ENCODE measurements at places on chromosomes 6 and 20. TPM values are rescaled to one million over a fixed set of nuclear protein-coding genes. Genes with fewer than 3 reads are reported as not detected.

GRCh38 chr20:32501709-32502108 lies 83.4 kb downstream of the NOL4L start:
- DNase-seq = no peak

Gene DEFB124
- not detected for total RNA-seq

- DNase-seq = no peak
Observed at GRCh38 chr6:118495485-118496280, 52.4 kb upstream of the PLN start.

DNA sequence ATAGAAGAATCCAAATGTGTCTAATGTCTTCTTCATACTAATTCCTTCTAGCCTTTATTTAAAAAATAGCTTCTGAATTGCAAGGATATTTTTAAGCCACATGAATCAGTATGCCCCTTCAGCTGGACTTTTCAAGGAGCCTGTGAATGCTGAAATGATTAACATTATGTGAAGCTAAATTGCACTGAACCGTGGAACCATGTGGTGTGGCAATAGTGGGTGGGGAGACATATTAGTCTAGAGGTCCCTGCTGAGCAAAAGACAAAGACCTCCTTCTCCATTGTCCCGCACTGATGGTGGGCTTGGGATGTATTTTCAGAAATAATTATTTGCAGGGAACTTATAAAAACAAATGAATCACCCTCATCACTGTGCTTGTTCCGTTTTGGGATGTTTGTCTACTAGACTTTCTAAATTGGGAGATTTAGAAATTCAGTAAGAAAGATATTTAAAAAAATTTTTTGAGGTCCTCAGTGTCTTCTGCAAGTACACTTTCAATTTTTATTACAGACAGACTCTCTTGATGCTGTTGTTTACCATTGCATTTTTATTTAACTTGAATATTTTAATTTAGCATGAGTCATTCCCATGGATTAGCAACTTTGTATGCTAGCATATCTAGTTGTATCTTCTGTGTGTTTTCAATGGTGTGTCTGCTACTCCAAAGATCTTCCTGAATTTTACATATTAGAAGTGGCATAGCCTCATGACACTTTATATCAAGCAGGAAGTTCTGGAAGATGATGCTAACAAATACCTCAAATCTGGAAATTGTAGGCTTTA lies 238.1 kb downstream of the LAMA2 start:
- DNase-seq = no peak

DNA sequence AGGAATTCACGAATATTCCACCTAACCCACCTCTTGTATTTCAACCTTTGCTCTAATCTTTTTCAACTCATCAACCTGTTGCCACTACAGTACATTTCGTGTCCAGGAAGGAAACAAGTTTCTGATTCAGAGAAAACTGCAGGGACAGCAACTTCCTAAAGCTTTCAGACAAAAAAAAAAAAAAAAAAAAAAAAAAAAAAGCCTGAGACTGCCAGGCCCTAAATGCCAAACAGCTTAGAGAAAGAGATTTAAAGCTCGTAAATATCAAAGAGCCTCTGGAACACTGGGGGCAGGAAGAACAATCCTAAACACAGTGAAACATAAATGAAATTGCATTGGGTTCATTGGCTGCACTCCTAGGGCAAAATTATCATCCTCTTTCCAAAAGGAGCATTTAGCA lies 411.2 kb upstream of the SPTLC3 start:
- DNase-seq = no peak

Gene CCDC170
- 0.47 TPM for total RNA-seq

Gene ZBTB46
- 21.5 TPM for total RNA-seq

- DNase-seq = no peak
Observed at GRCh38 chr6:74735304-74735703, 470.5 kb downstream of the COL12A1 start.

Gene OXT
- not detected for total RNA-seq

DNA sequence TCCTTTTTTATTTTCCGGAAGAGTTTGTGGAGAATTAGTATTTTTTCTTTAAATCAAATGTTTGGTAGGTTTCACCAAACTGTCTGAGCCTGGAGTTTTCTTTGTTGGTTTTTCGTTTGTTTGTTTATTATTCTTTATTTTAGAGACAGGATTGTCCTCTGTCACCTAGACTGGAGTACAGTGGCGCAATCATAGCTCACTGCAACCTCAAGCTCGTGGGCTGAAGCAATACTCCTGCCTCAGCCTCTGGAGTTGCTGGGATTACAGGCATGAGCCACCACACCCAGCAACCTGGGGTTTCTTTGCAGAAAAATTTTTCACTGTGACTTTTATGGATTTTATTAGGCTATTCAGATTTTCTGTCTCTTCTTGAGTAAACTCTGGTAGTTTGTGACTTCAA lies 120.2 kb upstream of the LOC128125822 start:
- no peak for DNase-seq

Gene FLRT3
- total RNA-seq = 27.5 TPM

Gene C20orf144
- not detected for total RNA-seq

GRCh38 chr6:41425511-41425910 lies 90.1 kb downstream of the NCR2 start:
- DNase-seq = no peak

Gene ADTRP
- 2.5 TPM for total RNA-seq

Gene HLA-DQA1
- total RNA-seq = 0.16 TPM

DNA sequence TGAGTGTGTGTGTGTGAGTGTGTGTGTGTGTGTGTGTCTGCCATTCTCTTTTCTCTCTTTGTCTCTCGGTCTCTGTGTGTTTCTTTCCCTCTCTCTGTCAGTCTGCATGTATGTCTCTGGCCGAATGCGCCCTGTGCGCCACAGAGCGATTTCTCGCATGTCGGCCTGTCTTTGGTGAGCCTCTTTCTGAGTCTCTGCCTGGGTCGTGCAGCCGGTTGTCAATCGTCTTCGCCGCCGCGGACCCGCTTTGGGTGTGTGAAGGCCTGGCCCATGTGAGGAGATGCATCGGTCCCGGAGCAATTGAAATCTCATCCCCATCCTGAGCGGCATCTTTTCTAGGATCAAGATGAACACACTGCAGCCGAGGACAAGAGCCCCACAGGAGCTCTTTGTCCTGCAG lies 1567.2 kb upstream of the DEFB115 start:
- DNase-seq = no peak

DNA sequence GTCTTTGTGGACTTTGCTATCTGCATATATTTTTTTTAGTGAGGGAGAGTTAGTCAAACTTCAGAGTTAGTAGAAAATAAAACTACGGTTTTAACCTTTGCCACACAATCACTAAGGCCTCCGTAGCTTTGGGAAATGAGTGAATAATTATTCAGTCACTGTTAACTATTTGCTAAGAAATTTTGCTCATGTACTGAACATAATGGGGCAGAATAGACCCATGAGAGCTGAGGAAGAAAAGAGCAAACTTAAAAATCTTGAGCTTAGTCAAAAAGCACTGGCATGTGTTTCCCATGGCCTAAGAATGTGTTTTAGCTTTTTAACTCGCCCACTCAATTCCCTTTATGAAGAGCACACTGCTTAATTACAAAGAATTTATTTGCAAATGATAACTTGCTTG lies 60.4 kb upstream of the SUPT3H start:
- no peak for DNase-seq

Gene SIM1
- total RNA-seq = not detected

DNA sequence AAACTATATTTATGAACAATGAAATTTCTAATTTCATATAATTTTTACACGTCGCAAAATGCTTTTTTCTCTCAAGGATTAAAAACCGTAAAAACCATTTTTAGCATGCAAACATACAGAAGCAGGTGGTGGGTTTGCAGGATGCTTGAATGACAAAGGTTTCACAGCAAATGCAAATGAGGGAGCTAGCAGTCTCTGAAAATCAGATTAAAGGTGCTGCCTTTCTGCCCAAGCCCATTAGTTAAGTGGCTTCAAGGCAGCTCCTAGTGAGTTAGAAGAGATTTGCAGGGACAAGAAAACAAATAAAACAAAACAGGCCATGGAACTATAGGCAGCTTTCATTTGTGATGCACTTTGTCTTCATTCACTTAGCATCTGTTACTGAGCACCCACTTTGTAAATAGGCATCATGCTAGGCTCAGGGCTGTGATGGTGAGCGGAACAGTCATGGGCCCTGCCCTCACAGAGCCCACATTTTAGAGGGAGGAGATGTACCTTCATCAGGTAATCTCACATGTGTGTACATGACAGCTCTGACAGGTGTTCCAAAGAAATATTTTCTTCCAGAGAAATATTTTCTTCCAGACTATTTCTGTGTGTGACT lies 29.5 kb downstream of the NAPB start:
- no peak for DNase-seq

DNA sequence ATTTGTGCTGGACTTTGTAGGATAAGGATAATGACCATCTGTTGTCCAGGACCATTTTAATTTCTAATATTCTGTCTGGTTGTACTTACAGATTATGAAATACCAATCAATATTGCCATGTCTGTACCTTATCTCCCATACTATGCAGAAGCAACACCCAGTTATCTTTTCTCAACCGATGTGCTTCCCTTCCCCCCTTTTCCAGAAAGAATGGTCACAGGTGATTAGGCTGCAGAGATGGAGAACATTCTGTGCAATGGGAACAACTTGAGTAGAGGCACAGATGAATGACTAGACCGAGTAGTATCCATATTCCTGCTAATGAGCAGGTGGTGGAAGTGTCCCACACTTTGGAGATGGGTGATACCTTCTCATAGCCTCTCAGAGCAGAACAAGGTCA lies 10.5 kb downstream of the RALY start:
- DNase-seq = no peak

DNA sequence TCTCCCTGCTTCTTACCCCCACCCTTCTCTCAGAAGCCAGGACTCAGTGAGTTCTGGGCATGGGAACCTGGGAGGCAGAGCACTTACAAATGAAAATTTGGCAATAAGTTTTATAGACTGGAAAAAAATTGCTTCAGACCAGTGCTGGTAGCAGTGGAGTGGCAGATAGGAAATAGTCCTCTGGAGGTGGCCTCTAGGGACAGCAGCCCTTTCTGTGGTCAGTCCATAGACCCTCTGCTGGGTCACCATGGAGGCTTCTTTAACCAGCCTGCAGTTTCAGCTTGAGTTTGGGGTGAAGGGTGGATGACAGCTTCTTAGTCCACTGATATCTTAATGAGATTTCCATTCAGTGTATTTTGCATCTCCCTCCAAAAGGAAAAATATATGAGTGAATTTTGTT lies 179.1 kb downstream of the ARID1B start:
- no peak for DNase-seq

GRCh38 chr6:24147511-24148153 lies 21.6 kb downstream of the NRSN1 start:
- no peak for DNase-seq

DNA sequence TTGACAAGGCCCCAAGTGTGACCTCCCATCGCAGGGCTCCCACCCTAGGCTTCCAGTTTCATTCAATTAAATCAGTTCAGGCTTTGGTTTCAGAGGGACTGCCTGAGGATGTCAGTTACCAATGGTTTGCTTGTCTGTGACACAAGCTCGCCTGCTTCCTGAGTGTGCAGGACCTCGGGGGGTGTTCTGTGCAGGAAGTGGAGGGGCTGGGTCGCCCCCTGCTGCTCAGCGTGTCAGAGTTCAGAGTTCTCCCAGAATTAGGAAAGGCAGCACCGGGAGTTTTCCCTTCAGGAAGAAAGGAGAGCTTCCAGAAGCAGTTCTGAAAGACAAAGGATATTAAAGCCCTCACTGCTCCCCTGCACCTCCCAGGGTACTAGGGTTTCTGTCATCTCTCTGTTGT lies 50.8 kb upstream of the TGM3 start:
- no peak for DNase-seq

DNA sequence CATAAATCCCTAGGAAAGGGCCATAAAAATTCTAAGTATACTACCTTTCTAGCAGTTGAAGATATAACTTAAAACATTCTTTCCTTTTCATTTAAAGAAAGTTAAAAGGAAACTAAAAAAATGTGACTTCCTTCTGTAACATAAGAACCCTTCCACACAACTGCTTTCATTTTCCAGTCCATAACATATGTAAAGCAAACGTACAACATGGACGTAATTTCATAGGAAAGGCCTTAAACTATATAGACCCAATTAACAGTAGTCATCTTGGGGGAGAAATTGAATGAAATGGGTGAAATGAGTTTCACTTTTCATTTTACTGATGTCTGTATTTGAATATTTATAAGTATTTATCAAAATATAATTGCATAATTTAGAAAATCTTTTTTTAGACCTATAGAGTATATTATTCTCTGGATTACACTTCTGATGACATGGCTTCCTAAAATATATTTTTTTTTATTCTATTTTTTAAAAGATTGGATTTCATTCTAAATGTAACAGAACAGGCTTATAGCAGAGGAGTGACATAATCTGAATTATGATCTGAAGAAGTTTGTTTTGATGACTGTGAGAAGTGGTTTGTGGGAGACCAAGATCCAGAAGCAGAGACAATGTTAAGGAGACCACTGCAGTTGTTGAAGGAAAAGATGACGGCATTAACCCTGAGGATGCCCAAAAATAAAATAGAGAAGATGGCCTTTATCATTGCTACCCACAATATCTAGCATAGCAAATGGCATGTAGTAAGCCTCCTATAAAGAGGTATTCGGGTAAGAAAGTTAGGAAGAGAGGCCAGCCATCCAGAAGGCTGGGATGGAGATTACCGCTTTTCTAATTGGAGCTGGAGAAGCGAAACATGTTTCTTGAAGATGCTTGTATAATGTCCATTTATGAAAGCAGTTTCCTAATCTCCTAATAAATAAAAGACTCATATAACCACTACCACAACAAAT lies 260.4 kb downstream of the PTPRK start:
- no peak for DNase-seq

- no peak for DNase-seq
Observed at GRCh38 chr6:155050311-155050710, 55.2 kb downstream of the TIAM2 start.

- peak; percentile 84 for DNase-seq
Observed at GRCh38 chr6:158752613-158753012, 66.6 kb downstream of the EZR start.

Gene EEF1E1
- 24.0 TPM for total RNA-seq
